Esophagus squamous epithelium (tissue), 5 donors: ENCODE measurements at places on chromosomes 1 and 21. TPM values are rescaled to one million over a fixed set of nuclear protein-coding genes. Genes with fewer than 3 reads are reported as not detected.

The UAP1 gene
- total RNA-seq = 36.4 TPM

The TGFBR3 gene
- 49.4 TPM for total RNA-seq

The TMEM61 gene
- 0.95 TPM for total RNA-seq

The CRYAA gene
- total RNA-seq = not detected

The TTC39A gene
- 60.9 TPM for total RNA-seq

The MARK1 gene
- total RNA-seq = 11.3 TPM

The RHOU gene
- total RNA-seq = 0.27 TPM

The ZNF648 gene
- total RNA-seq = not detected

The LCE1B gene
- total RNA-seq = not detected

The GRHL3 gene
- 130 TPM for total RNA-seq

DNA sequence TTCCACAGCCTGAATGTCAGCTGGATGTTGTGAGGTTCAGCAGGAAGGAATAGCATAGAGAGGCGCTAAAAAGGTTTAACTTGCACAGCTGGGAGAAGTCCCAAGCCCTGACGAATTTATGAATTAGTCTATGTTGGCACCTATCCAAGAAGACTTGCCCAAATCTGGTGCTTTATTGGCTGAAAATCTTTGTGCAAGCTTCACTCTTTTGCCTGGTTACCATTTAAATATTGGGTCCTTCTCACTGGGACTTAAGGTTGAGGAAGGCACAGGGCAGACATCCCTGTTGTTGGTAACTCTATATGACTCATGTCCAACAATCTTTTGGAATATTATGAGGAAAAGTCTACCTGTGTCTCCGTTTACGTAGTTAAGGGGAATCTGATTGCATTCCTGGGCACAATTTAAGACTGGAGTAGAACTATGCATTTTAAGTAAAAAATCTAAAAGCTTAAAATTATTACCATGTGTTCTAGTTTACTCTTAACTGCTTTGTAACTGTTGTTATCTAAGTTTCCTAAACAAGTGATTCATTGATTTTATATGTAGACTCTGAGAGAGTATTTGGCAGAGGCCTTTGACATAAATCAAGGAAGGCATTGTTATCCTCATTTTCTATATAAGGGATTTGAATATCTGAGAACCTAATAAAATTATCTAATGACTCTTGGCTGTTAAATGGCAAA, 181.7 kb upstream of the DPYD start:
- no peak for DNase-seq

GRCh38 chr1:184386312-184387068, at the start of gene C1orf21:
Gene C1orf21, plus strand, starts transcription at chr1:184387029. Its CDS starts 90,481 bp downstream, at chr1:184477510.
- DNase-seq = peak; percentile 6

DNA sequence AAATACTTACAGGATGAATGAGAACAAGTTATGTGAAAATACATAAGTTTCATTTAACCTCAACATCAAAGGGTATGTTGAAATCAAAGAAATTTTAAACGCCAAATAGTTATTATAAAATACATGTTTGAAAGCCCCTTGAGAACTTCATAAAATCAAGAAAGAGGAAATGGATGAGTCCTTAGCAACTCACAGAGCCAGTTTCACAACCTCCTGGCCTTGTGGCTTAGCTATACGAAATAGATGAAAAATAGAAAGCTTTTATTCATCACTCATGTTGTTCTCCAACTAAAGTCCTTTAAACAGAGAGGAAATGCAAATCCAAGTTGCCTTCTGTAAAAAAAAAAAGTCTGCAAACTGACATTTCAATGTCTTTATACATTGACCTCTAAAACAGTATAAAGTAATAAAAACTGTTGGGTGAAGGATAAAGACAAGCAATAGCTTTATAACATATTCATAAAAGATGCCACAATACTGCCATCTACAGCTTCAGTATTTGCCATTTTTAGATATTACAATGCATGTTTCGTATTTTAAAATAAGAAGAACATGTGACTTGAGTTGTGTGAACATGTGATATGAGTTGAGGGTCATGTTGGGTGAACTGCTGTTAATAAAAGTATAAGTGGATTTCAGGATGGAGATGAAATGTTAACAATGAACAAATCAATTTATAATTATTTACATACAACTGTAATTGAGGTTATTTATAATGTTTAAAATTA, 847.8 kb downstream of the MRPL39 start:
- no peak for DNase-seq

- DNase-seq = no peak
These were observed 178.4 kb upstream of the EDN2 start for GRCh38 chr1:41662765-41663437.

- DNase-seq = no peak
These were observed 35.8 kb downstream of the VANGL1 start for GRCh38 chr1:115677565-115677964.
